Activated CD4-positive, alpha-beta T cell treated with anti-CD3 and anti-CD28 coated beads, Interleukin-2, amount 50 U/mL, for 4 hours (primary cell): ENCODE measurements at places on chromosomes 4 and X.

DNA sequence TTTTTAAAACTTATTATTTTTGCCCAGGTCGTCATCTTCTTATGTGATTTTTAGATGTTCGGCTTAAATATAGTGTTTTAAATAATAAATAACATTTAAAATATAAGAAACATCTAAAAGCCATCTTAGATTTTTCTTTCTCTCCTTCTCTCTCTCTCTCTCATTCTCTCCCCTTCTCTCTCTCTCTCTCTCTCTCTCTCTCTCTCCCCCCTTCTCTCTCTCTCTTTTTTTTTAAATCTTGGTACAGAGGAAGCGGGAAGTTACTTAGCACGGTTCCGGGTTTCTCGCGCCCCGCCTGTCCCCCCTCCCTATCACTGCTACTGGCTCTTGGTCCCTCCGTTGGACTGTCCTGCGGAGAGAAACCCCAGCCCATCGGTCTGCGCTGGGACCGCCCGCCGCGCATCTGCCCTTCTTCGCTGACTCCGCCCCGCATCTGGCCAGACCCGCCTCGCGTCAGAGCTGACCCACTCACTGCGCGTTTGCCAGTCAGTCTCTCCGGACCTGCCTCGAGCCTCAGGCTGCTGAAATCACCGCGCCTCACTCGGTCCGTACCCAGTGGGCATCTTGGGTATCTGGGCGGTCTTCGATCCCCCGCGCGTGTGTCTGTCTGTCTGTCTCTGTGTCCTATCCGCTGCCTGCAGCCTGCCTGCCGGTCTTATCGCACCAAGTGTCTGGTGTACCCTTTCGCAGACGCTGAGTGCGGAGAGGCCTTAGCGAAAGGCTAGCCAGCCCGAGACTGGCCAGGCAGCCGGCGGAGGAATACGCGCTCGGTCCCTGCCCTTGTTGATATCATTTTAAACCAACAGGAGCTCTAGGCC, at the start of gene PABPC5:
Gene PABPC5 (plus strand): TSS at position 489 of the 818 bp plus-strand sequence. CDS start 739 bp downstream, outside the sequence.
- DNase-seq: no peak

GRCh38 chrX:108584617-108585211, 145.1 kb downstream of the COL4A5 start:
- no peak for DNase-seq

DNA sequence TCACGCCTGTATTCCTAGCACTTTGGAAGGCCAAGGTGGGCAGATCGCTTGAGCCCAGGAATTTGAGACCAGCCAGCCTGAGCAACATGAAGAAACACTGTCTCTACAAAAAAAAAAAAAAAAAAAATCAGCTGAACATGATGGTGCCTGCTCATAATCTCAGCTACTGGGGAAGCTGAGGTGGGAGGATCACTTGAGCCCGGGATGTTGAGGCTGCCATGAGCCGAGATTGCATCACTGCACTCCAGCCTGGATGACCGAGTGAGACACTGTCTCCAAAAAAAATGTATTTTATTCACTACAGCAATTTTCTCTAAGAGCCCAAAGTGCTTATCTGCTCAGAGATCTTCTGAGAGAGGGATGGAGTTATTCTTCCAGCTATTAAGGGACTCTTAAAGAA, 215.8 kb upstream of the PPP3CA start:
- no peak for DNase-seq

- no peak for DNase-seq
Observed at GRCh38 chr4:140450352-140450751, 22.9 kb upstream of the CLGN start.

DNA sequence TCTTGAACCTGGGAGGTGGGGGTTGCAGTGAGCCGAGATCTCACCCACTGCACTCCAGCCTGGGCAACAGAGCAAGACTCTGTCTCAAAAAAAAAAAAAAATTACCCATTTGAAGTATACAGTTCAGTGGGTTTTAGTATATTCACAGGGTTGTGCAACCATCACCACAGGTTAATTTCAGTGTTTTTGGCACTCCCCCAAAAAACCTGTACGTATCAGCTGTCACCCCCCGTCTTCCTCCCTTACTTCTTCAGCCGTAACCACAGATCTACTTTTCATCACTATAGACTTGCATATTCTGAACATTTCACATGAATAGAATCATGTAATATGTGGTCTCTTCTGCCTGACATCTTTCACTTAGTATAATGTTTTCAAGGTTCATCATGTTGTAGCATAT, 11.7 kb upstream of the PTTG2 start:
- DNase-seq: no peak
